ENCODE measurements at places on chromosomes 5 and 9.

- DNase-seq = no peak
These were observed 13.7 kb downstream of the KCNV2 start for GRCh38 chr9:2730971-2731370.

- no peak for DNase-seq
These were observed 21.1 kb upstream of the LVRN start for GRCh38 chr5:115941051-115941675.

GRCh38 chr5:96404191-96404867 lies 28.7 kb downstream of the PCSK1 start:
- no peak for DNase-seq

GRCh38 chr5:154355129-154355611 lies 90.6 kb upstream of the SAP30L start:
- DNase-seq = no peak

GRCh38 chr5:172871536-172871935 lies 37.5 kb downstream of the ERGIC1 start:
- DNase-seq = no peak

All from stimulated activated CD4-positive, alpha-beta T cell treated with anti-CD3 and anti-CD28 coated beads, Interleukin-2, amount 100 ng/mL, for 24 hours (primary cell).